ENCODE measurements at places on chromosomes 2 and 18.

- no peak for DNase-seq
Observed at GRCh38 chr18:9684881-9685614, 23.1 kb upstream of the RAB31 start.

DNA sequence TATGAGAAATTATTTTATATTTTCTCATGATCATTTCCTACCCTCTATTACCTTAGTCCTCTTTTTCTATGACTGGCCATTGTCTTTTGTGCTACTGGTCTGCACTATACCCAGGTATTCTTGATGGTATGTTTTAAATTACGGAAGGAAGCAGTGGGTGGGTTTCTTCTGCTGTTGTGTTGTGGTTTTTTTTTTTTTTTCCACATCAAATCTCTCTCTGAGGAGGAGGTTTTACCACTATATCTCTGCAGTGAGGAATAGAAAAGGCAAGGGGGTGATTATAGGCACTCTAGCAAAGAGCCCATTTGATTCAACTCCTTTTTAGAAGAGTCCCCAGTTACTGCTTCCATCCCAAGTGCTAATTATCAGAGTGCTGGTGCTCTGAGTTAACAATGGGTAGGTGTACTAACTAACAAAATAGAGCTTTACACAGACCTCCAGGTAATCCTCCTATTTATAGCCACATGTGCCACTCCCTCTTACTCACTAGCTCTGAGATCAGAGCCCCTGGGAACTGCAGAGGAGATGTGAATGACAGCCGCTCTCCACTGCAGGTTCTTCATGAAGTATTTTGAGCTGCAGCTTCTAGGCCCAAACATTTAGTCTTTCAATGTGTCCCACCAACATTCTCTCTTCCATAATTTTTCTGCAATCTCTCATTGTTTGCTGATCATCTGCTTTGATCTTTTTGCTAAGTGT lies 301.6 kb upstream of the GULP1 start:
- DNase-seq, result no peak

DNA sequence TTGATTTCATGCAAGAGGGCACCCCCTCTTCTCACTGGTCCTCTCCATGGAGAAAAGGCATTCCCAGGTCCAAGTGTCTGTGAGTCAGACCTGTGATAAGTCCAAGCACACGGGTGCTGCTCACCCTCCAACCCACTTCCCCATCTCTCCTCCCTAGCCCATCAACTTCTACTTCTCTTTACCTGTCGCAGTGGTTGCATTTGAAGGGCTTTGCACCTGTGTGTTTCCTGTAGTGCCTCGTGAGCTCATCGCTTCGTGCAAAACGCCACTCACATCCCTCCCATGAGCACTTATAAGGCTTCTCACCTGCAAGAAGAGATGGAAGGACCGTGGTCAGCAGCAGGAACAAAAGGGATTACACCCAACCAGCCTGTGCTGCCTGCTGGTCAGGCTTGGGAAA lies 77.5 kb downstream of the KLF7 start:
- no peak for DNase-seq

DNA sequence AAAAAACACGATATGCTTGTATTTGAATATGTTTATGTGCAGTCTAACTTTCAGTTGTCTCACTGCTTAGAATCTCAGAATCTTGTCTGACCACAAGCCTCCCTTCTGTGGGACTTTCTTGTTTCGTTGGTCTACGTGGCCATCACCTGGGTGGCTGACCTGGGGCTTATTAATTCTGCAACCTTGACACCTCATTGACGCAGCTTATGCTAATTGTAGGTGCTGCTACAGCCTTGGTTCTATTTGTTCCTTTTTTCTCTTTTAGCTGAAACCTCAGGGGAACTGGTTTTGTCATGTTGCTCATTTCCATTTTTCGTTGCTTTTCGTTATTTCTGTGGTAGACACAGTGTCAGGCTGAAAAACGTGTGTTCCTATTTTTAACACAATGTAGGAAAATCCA lies 273.7 kb downstream of the SLC4A3 start:
- no peak for DNase-seq

- DNase-seq, result no peak
Observed at GRCh38 chr18:78406743-78407465, 572.7 kb upstream of the SALL3 start.

DNA sequence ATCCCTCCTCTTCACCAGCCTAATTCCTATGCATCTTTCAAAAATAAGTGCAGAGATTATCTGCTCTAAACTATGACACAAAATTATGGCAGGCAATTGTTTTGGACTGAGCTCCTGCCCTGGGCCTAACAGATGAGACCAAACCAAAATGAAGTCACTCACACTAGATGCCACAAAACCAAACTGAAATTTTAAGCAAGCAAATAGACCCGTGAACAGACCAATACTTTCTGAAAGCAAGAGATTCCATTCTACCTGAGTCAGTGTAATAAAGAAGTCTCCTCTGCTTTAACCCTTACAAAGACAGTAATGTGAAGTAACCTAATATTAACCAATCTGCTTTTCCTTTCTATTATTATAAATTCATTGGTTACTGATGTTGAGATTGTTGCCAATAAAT lies 84.3 kb downstream of the RIT2 start:
- no peak for DNase-seq

DNA sequence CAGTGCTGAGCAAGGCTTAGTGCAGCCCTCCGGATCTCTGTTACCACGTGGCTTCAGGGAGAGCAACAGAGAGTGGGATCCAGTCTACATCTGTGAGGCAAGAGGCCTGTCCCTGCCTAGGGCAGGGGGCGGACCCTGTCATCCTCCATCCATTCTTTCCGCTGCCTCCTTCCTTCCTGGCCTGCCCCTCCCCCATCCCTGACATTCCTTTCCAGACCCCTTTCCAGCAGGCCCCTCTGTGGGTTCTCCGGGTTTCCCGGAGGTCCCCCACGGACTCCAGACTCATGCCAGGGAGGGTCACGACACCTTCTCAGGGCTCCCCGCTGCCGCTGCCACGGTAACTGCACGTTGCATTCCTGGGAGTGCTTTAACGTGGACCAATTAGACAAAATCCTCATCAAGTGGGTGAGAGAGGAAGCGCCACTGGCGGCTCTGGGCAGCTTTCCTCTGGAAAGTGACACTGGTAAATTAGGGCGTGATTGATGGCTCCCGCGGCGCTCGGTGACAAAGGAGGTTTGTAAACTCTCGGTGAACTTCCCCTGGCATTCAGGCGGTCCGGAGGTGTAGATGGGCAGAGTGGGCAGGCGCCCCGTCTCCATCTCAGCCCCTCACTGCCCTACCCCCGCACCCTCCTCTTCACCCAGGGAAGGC lies 11.4 kb downstream of the ATOH8 start:
- DNase-seq, result no peak

DNA sequence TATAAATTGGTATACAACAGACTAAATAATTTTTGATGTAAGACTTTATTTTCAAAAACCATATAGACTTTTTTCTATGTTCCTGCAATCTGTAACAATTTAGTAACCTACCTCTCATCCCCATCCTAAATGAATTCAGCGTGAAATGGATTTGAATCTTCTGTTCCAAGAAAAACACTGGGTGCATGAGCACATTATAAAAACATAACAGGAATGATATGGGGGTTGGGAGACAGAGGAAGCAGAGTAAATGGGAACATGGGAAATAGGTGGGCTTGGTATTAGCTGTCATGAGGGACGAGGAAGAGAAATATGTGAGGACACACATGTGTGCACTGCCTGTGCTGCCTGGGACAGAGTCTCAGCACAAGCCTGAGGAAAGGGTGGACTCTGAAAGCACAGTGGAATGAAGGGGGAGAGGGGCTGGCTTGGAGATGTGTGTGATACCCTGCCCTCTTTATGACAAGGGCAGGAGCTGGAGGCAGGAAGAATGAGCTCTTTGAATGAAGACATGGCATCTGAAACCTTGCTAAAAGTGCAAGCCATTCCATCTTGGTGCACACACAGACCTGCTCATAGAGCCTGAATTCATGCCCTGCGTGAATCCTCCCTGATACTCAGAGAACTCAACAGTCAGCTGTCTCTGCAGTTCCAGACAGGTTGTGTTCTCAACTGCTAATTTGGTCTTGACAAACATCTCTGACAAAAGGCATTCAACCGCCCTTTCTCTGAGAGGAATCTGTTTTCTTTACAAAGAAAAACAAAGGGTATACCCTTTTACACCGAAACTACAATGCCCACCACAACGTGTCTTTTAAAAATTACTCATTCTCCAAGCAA lies 66.6 kb downstream of the EPB41L3 start:
- DNase-seq, result no peak

GRCh38 chr2:98160554-98160953 lies 73.6 kb downstream of the VWA3B start:
- no peak for DNase-seq

DNA sequence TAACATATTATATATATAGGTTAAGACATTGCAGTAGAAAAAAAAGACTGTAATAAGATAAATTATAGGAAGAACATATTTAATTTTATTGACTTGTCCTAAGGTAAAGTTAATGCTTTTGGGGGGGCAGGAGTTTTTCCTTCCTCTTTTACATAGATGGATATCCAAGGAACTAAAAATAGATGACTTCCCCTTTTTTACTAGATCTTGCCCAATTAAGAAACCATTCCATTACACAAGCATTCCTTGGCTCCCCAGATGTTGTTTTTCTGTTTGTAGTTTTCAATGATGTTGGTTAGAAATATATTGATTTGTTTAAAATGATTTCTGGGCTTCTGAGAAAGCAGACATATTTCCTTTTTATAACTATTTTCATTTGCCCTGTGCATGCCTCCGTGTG lies 22.4 kb upstream of the PMAIP1 start:
- no peak for DNase-seq

GRCh38 chr2:201433394-201433995 lies 17.8 kb downstream of the TRAK2 start:
- DNase-seq, result no peak

DNA sequence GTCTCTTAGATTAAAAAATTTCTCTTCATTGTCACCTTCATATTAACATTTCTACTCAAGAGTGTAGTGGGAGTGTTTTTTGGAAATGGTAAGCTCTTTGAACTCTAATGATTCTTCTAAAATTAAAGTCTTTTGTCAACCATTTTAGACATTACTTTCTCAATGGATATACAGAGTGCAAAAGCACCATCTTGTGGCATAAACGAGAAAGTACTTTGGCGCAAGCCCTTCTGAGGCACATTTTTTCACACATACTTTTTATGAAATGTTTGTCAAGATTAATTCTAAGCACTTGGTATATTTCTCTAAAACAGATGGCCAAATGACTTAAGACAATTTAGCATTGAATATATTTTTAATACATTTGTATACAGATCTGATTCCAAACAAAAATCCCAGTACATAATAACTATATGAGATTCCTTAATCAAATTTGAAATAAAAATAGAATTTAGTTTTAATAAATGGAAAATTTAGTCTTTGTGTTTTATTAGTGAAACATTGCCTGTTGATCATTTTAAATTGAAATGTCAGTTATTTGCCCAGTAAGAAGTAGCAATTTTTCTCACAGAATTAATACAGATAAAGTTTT lies 63.3 kb upstream of the GALNT5 start:
- DNase-seq, result no peak

- DNase-seq, result no peak
Observed at GRCh38 chr2:127047054-127047453, 59.9 kb downstream of the BIN1 start.

- DNase-seq, result peak; percentile 61
Observed at GRCh38 chr18:11518788-11519685, 90.4 kb upstream of the SLC35G4 start.

DNA sequence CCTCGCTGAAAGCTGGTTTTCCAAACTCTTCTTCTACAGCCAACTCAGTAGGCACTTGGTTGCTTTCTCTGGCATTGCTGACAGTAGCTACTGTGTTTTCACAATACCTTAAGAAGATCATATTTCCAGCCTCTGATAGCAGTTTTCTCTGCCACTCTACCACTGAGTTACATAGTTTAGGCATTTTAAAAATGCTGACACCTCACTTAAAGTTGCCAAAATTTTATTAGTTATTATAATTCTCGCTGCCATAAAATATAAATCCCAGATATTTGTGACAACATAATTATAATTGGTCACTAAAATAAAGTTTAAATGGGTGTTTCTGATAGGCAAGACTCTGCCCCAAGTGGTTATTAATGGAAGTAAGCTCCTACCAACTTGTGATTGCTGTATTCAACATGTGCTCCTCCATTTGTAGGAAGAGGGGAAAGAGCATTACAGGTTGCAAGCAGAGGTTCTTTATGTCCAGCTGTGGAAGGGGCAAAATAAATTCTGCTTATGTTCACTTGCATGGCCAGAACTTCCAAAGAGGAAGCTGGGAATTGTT lies 1202.8 kb downstream of the CNTNAP5 start:
- no peak for DNase-seq

GRCh38 chr18:45161850-45162249 lies 453.4 kb upstream of the SLC14A2 start:
- no peak for DNase-seq

DNA sequence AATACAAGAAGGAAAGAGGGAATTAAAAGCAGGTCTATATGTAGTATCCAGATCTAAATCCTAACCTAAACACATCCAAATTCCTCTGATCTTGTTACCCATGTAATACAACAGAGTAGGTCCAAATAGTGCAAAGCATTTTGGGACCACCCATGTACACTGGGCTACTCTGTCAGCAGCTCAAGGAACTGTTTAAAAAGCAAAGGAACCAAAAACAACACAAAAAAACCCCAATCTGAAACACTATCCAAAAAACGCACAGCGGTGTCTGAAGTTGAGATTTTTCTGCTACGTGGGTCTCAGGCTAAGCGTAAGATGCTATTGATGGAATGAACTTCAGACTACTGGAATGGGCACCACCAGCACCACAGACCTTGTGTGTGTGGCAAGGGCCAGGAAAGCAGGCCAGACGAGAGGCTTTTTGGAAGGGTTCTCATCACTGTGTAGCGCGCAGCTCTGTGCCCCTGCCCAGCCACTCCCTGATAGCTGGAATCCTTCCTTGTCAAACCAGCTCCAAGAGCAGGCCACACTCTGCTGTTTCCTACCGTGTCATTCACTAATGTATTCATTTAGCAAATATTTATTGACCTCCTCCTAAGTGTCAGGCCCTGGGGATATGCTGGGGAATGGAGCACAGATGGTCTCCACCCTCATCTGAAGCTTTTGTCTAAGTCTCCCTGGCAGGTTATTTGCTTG lies 101.4 kb downstream of the COLEC12 start:
- DNase-seq, result no peak

- no peak for DNase-seq
Observed at GRCh38 chr2:219081701-219082331, 21.1 kb upstream of the IHH start.

GRCh38 chr2:237615631-237616249 lies 11.6 kb upstream of the LRRFIP1 start:
- DNase-seq, result no peak

- peak; percentile 73 for DNase-seq
Observed at GRCh38 chr2:227460070-227460485, 11.9 kb upstream of the AGFG1 start.

GRCh38 chr18:22447792-22448191 lies 30.1 kb upstream of the CTAGE1 start:
- DNase-seq, result no peak

Measured in stimulated activated CD4-positive, alpha-beta T cell treated with anti-CD3 and anti-CD28 coated beads, Interleukin-2, amount 100 ng/mL, for 24 hours (primary cell).